ENCODE measurements at places on chromosomes 7 and 10. TPM values are rescaled to one million over a fixed set of nuclear protein-coding genes. Genes with fewer than 3 reads are reported as not detected.
A peak's percentile ranks its signal among the peaks of the same experiment; 100 is the strongest.

The CPN1 gene
- 0.11 TPM for total RNA-seq

The SCRN1 gene
- 144 TPM for total RNA-seq

The ITIH5 gene
- 59.6 TPM for total RNA-seq

The NODAL gene
- 2.1 TPM for total RNA-seq

The CAV2 gene
- total RNA-seq, result 40.6 TPM

The IGFBP1 gene
- total RNA-seq, result 0.72 TPM

The KEL gene
- 3.4 TPM for total RNA-seq

The GLI3 gene
- total RNA-seq, result 11.9 TPM

The EXOC4 gene
- total RNA-seq, result 95.9 TPM

DNA sequence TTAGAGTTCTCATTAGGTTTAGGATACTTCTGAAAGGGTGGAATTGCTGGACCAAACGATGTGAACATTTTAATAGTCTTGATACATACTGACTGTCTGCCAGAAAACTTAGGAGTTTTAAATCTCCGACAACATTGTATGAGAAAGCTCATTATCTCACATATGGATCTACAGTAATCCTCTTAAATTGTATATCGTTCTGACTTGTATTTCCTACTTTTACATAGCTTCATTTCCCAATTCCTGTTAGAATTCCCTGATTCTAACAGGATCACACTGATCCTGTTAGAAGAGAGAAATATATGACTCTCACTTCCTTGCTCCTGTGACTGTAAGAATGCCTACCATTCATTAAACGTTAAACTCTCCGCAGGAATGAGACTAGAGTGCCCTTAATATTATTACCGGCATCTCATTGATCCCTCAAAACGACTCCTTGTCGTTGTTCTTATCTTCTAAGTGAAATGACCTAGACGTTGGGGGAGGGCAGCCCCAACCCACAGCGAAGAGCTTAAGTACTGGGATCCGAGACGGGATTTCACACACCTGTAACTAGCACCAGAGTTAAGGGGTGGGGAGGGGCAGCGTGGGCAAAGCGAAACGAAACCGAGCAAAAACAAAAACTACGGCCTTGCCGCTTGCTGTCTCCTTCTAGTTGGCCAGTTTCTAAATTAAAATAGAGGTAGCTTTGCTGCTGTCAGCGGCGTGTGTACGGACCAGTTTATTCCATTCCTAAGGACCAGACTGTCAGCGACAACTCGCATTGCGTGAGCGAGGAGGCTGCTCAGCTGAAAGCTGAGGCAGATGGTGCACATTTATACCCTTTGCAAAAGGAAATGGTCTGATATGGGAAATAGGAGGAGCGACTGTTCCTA is 678 bp upstream of the TMEM106B start:
- peaks cover 2% of the 10 kb centered on the region for H3K27me3 ChIP-seq
- no peaks in the 10 kb centered on the region for H3K36me3 ChIP-seq
- H3K27ac ChIP-seq, result peak overlapping the region; percentile 97
- H3K4me1 ChIP-seq, result no peaks in the 10 kb centered on the region

- no peak overlapping the region for H3K27ac ChIP-seq
- peak; percentile 24 for DNase-seq
- H3K27me3 ChIP-seq, result no peaks in the 10 kb centered on the region
- H3K36me3 ChIP-seq, result no peaks in the 10 kb centered on the region
Measured at GRCh38 chr7:38107486-38107893, 70.6 kb upstream of the STARD3NL start.

DNA sequence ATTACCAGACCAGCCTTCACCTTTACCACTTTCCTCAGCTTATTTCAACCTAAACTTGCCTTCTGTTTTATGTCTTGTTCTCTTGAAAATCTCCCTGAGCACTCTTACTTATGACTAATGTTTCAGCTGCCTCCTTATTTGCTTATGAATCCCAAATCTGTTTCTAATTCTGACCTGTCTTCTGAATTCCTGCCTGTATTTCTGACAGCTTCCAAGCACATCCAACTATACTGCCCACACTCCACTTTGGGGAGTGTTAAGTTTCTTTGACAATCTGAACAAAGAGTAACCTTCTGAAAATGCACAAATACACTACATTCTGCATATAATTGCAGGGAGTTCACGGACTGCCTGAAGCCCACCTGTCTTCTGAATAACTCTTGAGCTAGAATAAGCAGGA is 48.7 kb downstream of the ARMC3 start:
- no peak overlapping the region for H3K4me3 ChIP-seq
- H3K27me3 ChIP-seq, result no peaks in the 10 kb centered on the region
- no peak for DNase-seq
- H3K27ac ChIP-seq, result no peak overlapping the region
- H3K4me1 ChIP-seq, result no peaks in the 10 kb centered on the region
- no peaks in the 10 kb centered on the region for H3K36me3 ChIP-seq

DNA sequence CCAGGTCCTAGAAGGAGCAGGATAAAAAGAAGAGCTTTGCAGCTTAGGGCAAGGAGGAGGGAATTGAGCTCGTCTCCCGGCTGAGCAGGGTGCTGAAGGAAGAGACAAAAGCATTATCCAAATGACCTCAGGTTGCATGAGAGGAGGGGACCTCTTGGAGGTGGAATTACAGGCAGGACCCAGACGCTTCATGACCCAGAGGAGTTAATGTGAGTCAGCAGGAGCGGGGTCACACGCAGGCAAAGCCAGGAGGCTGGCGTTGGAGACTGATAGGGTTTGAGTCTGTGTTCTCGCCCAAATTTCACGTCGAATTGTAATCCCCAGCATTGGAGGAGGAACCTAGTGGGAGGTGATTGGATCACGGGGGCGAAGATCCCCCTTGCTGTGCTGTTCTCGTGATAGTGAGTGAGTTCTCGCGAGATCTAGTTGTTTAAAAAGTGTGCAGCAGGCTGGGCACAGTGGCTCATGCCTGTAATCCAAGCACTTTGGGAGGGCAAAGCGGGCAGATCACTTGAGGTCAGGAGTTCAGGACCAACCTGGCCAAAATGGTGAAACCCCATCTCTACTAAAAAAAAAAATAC is 63.7 kb upstream of the AUTS2 start:
- H3K36me3 ChIP-seq, result no peaks in the 10 kb centered on the region
- no peak overlapping the region for H3K4me3 ChIP-seq
- no peak for DNase-seq
- H3K4me1 ChIP-seq, result no peaks in the 10 kb centered on the region
- H3K27me3 ChIP-seq, result no peaks in the 10 kb centered on the region
- H3K27ac ChIP-seq, result no peak overlapping the region

GRCh38 chr10:49298671-49298982 is 343 bp upstream of the C10orf71 start:
- H3K27ac ChIP-seq, result no peak overlapping the region
- peaks cover 26% of the 10 kb centered on the region for H3K4me1 ChIP-seq
- H3K27me3 ChIP-seq, result peaks cover 5% of the 10 kb centered on the region
- H3K4me3 ChIP-seq, result no peak overlapping the region

GRCh38 chr10:48880016-48880705 is 59.5 kb downstream of the LRRC18 start:
- no peaks in the 10 kb centered on the region for H3K4me1 ChIP-seq
- no peak overlapping the region for H3K4me3 ChIP-seq
- no peak for DNase-seq
- no peaks in the 10 kb centered on the region for H3K27me3 ChIP-seq
- no peaks in the 10 kb centered on the region for H3K36me3 ChIP-seq

DNA sequence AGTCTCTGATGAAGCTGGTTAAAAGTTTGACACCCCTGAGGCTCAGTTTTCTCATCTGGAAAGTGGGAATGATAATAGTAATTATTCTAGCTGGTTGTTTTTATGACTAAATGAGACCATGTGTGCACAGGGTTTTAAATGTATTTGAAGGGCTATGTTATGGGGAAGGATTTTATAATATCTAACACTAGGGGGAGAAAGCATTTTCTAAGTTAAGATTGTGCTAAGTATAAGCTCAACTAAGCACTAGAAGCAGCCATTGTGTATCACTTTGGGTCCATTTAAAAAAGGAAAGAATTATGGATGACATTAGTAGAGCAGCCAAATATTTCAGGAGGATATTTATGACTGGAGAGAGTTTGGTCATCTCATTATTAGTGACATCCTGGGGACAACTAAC is 49.5 kb upstream of the CREB5 start:
- no peak for DNase-seq
- H3K4me3 ChIP-seq, result no peak overlapping the region
- no peaks in the 10 kb centered on the region for H3K36me3 ChIP-seq
- H3K4me1 ChIP-seq, result no peaks in the 10 kb centered on the region

DNA sequence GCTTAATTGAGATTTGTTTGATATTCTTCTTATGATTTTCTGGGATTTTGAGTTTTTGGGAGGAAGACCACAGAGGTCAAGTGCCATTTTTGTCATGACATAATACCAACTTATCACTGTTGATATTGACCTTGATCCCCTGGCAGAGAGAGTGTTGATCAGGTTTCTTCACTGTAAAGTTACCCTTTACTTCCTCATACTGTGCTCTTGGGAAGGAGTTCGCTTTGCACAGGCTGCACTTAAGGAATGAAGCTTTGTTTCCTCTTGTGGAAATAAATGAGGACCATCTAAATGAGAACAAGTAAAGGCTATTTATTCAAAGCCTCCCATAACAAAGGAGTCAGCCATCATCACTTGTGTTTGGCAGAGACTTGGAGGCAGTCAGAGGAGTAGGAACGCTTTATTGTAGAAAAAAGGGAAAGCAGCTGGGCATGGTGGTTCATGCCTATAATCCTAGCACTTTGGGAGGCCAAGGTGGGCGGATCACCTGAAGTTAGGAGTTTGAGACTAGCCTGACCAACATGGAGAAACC is 16.1 kb downstream of the ST7 start:
- H3K4me1 ChIP-seq, result no peaks in the 10 kb centered on the region
- no peak overlapping the region for H3K27ac ChIP-seq
- H3K4me3 ChIP-seq, result no peak overlapping the region
- H3K27me3 ChIP-seq, result no peaks in the 10 kb centered on the region
- no peak for DNase-seq

DNA sequence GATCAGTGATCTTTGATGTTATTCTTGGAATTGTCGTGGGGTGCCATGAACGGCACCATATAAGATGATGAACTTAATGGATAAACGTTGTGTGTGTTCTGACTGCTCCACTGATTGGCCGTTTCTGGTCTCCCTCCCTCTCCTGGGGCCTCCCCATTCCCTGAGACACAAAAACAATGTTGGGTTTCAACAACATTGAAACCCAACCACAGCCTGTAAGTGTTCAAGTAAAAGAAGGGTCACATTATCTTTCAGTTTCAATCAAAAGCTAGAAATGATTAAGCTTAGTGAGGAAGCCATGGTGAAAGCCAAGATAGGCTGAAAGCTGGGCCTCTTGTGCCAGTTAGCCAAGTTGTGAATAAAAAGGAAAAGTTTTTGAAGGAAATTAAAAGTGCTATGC is 19.5 kb downstream of the EN2 start:
- no peak for DNase-seq
- H3K4me1 ChIP-seq, result peaks cover 4% of the 10 kb centered on the region
- H3K27me3 ChIP-seq, result peaks cover 50% of the 10 kb centered on the region
- H3K36me3 ChIP-seq, result no peaks in the 10 kb centered on the region
- H3K4me3 ChIP-seq, result no peak overlapping the region
- H3K27ac ChIP-seq, result no peak overlapping the region

DNA sequence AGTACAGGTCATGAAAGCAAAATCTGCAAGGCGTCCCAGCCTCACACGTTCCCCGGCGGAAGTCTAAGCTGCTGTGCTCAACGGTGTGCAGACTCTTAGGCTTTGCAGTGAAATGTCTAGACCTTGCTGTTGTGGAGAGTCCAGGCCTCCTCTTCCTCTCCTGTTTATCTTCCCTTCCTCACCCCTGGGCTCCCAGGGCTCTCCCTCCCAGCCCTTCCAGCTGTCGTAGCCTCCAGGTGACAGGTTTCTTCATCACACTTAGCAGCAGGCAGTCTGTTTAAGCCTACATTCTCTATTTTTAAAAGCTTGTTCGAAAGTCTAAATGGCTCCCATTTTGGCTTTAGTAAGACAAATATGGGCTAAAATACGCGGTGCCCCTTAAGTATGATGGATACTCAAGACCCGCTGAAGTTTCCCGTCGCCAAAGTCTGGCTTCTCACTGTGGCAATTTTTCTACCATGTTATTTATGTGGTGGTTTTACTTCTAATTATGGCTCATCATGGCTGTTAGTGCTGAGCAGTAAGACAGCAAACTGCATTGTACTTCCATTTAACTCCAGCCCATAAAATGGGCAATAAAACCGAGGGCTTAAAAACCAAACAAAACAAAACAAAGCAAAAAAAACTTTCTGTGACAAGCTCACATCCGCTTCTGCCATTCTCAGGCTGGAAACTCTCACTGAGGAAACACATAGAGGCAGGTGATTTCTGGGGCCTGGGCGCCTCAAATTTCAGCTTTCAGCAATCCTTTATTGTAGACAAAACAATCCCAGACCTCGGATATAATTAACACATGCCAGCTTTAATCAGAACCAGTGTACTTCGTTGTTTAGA is 243.2 kb downstream of the SNX10 start:
- no peak for DNase-seq
- H3K27ac ChIP-seq, result no peak overlapping the region
- H3K36me3 ChIP-seq, result no peaks in the 10 kb centered on the region
- peaks cover 5% of the 10 kb centered on the region for H3K4me1 ChIP-seq

DNA sequence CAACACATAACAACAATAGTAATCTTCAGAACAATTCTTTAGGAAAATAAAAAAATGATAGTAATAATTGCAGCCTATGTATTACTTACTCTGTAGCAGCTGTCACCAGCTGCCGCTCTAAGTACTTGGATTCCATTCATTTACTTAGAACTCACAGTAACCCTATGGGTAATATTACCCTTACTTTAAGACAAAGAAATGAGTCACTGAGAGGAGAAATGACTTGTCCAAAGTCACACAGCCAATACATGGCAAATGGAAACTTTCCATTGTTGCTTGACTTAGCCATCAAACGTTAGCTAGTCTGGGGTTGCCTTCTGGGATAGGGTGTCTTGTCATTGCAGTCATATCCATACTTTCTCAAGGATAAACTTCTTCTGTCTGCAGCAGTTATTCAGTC is 3.6 kb downstream of the CCNY start:
- DNase-seq, result no peak
- H3K4me3 ChIP-seq, result no peak overlapping the region
- no peaks in the 10 kb centered on the region for H3K36me3 ChIP-seq

DNA sequence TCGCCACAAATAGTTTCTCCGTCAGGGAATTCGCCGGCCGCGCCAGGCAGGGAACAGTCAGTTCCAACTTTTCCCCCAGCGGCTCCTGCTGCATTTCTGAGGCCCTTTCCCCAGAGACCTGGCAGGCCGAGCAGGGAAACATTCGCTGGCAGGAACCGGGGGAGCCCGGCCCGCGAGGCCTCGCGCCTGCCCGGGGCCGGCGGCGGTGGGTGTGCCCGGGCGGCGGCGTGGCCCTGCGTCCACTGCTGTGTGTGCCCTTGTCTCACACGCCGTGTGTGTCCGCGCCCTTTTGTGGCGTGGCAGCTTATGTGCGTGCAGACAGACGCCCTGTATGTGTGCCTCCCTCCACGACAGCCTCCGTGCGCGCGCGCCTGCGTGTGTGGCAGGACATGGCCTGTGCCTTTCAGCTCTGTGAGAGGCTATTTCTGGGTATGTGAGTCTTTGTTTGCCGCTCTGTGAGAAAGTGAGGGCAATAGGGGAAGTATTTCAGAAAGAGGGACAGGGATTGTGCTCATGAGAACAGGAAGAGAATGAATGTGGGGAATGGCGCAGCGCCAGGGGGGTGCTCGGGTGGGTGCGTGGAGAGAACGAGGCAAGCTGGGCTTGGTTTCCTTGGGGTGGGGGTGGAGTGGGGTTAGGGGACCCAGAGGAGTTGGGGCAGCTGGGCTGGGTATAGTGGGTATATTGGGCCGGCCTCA is 689 bp upstream of the SMARCD3 start:
- peak overlapping the region; percentile 96 for H3K27ac ChIP-seq
- no peaks in the 10 kb centered on the region for H3K27me3 ChIP-seq
- DNase-seq, result peak; percentile 86
- peak overlapping the region; percentile 79 for H3K4me3 ChIP-seq
- H3K36me3 ChIP-seq, result no peaks in the 10 kb centered on the region

All from spinal cord (tissue), 10 donors.